ENCODE measurements at places on chromosomes 6 and 20.

- DNase-seq, result no peak
These were observed 151.9 kb downstream of the PHACTR3 start for GRCh38 chr20:59756241-59756640.

DNA sequence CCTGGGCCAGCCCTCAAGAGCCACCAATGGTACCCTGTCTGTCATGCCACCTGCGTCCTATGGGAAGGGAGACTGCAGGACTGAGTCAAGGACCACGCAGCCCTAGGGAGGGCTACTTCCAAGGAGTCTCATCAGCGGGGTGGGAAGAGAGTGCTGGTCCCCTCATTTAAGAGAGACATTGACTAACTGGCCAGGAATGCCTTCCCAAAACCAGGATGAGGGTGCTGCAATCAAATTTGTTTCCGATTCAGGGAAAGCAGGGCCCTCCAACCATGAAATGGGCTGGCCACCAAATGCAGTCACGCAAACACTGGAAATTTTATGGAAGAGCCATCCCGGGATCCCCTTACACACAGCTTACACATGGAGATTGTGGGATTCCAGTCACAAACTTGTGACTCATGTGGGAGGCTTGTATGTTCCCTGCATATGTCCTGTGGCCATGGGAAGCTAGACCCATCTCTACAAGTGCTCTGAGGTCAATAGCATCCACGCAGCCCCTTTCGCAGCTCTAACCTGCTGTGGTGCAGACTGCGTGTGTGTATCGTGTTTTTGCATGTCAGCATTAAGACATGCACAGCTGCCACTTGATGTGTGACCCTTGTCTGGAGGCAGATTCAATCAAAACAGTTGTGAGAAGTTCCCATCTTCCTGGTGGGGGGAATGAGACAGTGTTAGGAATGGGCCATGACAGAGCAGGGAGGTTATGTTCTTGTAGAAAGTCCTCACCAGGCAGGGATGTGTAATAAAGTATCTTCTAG is 53.0 kb upstream of the CST7 start:
- DNase-seq, result no peak

- DNase-seq, result no peak
These were observed 41.1 kb downstream of the SLC13A3 start for GRCh38 chr20:46610145-46610544.

DNA sequence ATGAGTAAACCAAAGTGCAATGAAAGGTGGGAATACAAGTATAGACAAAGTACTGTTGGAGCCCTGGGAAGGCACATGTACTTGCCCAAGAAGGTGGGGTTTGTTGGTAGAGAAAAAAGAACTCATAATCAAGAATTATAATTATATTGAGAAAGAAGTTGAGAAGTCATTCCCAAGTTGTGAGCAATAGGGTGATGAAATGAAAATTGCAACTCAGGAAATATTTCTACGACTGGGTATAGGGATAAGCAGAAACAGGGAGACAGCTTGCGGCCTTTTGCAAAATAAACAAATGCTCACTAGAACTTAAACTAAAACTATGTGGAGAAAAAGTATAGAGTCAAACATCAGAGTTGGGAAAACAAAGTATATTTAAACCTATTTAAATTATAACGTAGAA is 250.7 kb upstream of the FAM83B start:
- DNase-seq, result peak; percentile 38
